ENCODE measurements at places on chromosomes 11 and 22.

- DNase-seq, result peak; percentile 29
Observed at GRCh38 chr11:119206511-119207414, 624 bp downstream of the CBL start.

DNA sequence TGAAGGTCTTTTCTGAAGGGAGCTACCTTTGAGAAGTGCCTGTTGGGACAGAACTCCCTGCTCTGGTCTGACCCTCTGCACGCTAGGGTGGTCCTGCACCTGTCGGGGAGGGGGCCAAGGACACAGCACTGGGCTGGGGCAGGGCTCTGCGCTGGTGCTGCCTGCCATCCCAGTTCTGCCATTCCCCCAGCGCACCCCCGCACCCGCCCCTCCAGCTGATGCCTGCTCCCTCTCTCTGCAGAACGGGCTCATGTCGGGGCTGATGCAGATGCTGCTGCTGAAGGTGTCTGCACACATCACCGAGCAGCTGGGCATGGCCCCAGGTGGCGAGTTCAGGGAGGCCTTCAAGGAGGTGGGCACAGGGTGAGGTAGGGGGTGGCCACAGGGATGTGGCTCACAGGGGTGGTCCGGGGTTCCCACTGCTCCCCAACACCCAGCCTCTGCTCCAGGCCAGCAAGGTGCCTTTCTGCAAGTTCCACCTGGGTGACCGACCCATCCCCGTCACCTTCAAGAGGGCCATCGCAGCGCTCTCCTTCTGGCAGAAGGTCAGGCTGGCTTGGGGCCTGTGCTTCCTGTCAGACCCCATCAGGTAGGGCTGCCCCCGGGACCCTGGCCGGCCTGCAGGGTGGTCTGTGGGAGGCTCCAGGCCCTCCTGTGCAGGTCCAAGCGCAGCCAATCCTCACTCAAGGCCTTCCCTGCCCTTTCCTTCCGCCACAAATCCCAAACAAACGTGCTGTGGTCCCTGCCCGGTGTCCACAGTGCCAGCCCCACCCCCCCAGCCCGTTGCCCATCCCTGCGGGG lies 3.6 kb upstream of the SELENOO start:
- DNase-seq, result no peak

DNA sequence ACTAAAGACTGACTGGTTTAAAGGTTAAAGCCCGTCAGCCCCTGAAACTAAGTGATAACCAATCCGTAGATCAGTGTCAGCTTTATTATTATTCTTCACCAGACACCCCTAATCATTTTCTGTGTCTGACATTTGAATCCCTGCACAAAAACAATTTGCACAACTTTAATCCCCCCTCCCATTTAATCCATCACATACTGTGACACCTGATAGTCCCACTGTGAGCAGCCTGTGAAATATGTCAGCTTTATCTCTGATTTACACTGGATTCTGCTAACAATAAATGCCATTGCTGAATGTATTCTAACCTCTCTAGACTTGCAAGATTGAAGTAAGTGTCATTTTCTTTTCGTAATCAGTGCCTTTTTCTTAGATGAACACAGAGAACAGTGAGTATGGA lies 2089.0 kb upstream of the RAG2 start:
- no peak for DNase-seq

- DNase-seq, result no peak
Observed at GRCh38 chr11:132056689-132057088, 686.3 kb downstream of the NTM start.

- no peak for DNase-seq
Observed at GRCh38 chr11:107744736-107745135, 32.9 kb upstream of the SLN start.

GRCh38 chr22:48263791-48264351 lies 1501.4 kb downstream of the TBC1D22A start:
- DNase-seq, result no peak

- peak; percentile 63 for DNase-seq
Observed at GRCh38 chr11:47411884-47412746, 3.7 kb downstream of the SLC39A13 start.

DNA sequence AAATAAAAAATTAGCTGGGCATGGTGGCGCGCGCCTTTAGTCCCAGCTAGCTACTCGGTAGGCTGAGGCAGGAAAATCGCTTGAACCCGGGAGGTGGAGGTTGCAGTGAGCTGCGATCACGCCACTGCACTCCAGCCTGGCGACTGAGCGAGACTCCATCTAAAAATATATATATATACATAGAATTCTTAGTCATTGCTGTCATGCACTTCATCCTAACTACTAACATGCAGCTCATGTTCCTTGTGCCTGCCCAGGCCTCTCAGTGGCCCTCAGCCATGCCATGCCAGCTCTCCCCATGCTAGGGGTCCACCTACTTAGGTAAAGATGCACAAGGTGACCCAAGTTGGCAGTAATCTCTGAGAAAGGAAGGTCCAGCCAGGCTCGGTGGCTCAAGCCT lies 3.1 kb downstream of the CYB561A3 start:
- no peak for DNase-seq

DNA sequence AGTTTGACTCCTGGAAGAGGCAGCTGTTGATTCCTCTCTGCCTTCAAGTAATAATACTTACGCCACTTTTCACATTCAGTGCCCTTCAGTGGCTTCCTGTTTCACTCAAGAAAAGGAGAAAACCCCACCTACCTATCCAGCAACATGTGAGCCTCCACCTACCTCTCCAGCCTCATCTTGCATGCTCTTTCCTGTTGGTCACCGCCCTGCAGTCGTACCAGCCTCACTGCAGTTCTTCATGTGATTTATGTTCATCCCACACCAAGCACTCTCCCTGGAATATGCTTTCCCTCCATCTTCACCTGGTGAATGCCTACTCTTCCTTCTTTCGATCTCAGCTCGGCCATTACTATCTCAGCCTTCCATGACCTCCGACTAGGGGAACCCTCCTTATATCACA lies 21.8 kb upstream of the YWHAH start:
- no peak for DNase-seq
